ENCODE measurements at places on chromosomes 4 and X.

GRCh38 chr4:20391198-20391597 lies 139.5 kb downstream of the SLIT2 start:
- peak; percentile 55 for DNase-seq

- no peak for DNase-seq
Measured at GRCh38 chr4:69321153-69321729, 41.0 kb downstream of the UGT2B28 start.

GRCh38 chr4:185011408-185011807 lies 6.9 kb upstream of the HELT start:
- DNase-seq, result no peak

DNA sequence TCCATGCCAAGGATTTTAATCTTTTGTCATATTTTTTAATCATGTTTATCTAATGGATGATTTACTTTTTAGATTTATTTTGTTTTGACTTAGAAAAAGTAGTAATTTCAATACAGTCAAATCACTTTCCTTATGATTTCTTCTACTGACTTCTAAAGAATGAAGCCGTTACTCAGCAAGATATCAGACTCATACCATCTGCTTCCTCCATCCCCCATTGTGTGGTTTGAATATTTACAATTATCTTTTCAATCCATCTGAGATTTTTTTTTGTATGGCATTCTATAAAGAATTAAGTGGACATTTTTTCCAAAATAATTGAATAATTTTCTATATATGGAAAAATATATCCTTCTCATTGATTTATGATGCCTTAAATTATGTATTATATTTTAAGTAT lies 565.4 kb upstream of the ATOH1 start:
- no peak for DNase-seq

- peak; percentile 90 for DNase-seq
Measured at GRCh38 chrX:45774961-45775360, 574.3 kb upstream of the DIPK2B start.

- DNase-seq, result peak; percentile 77
Measured at GRCh38 chr4:168605411-168605810, 108.6 kb downstream of the PALLD start.

DNA sequence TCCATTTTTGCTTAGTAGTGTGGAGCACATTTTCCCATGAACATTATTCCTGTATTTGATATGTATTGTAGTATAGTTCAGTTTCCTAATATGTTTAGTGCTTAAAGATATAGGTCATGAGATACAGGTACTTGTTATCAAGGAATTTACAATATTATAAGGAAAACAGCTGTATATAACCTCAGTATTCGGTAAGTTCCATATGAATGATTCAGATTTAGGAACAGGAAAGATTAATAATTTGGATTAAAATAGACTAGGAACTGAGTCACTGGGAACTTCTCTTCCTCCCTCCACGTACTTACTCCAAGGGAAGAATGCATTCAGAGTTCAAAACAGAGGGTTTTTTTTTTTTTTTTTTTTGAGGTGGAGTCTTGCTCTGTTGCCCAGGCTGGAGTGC lies 20.0 kb downstream of the DIAPH2 start:
- peak; percentile 62 for DNase-seq

- DNase-seq, result no peak
Measured at GRCh38 chrX:21728276-21728968, 29.5 kb downstream of the SMPX start.

GRCh38 chrX:9606971-9607370 lies 142.1 kb downstream of the TBL1X start:
- no peak for DNase-seq

- DNase-seq, result no peak
Measured at GRCh38 chrX:45784590-45784989, 583.9 kb upstream of the DIPK2B start.

GRCh38 chrX:31245714-31246113 lies 173.9 kb upstream of the FTHL17 start:
- no peak for DNase-seq

DNA sequence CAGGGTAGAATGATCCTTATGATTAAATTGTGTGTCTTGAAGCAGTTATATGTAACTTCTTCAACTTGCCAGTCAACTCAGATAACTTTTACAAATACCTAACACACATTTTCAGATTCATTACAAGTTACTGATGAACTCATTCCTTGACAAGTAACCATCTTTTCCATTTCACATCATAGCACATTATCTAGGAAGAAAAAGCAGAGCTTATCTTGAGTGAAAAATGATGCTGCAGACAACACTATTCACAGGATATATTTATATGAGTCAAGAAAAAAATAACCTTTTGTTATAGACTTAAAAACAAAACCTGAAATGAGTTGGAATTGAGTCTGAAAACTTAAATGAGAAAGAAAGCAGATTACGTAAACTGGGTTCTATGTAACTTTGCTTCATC lies 68.9 kb downstream of the LEF1 start:
- DNase-seq, result no peak

- DNase-seq, result no peak
Measured at GRCh38 chr4:77911091-77911490, 48.5 kb downstream of the MRPL1 start.

GRCh38 chr4:78205591-78205990 lies 148.5 kb downstream of the FRAS1 start:
- DNase-seq, result no peak

- peak; percentile 81 for DNase-seq
Measured at GRCh38 chrX:15349046-15349445, 13.7 kb upstream of the PIGA start.

- no peak for DNase-seq
Measured at GRCh38 chrX:122641826-122642225, 542.3 kb upstream of the GRIA3 start.

DNA sequence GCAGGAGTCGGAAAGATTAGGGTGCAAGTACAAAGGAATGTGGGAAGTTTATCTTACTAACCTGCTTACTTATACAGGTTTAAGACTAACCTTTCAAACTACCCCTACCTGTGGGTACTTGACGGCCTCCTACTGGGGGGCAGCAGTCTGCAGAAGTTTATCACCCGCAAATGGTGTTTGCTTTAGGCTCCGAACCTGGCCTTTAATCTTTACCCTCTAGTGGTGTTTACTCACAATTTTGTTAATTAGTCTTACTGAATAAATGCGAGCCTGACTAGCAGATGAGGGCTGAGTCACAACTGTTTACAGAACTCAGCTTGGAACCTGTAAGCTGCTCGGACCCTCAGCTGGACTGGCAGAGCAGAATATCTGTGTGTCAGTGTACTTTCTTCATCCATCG lies 204.2 kb upstream of the GPRIN3 start:
- no peak for DNase-seq

- DNase-seq, result peak; percentile 5
Measured at GRCh38 chr4:182711211-182711610, 206.0 kb downstream of the DCTD start.

GRCh38 chr4:159144112-159144694 lies 41.3 kb downstream of the RAPGEF2 start:
- DNase-seq, result no peak

DNA sequence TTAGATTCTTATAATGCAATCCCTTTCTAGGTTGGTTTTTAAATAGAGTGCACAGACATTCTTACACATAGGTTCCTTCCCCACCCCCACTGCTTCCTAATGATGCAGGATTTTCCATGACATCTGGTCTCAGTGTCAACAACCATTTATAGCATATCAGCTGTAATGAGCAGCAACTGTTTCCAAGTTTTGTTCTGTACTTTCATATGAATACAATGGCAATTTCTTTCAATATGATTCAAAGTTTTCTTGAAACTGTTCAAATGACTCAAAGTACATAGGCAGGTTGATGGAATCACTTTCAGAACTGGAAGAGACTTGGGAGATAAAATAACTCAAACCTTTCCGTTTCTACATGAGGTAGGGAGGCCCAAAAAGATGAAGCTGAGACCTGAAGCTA lies 220.7 kb downstream of the CAMK2D start:
- DNase-seq, result peak; percentile 69

DNA sequence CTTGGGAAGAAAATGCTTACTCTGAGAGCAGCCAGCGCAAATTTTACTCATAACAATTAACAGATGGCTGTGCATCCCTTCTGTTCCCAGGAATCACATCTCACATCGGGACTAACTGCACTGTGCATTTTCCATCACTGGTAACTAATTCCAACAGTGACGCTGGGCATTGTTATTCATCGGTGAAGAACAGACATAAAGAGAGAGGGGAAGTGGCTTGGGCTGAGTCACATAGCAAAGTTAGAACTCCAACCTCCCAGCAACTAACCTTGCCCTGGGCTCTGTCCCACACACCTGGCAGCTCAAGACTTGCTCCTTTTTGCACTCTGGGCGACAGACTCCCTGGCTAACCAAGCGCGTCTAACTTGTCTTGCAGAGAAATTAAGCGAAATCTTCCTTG lies 6.4 kb upstream of the LONRF3 start:
- DNase-seq, result no peak

DNA sequence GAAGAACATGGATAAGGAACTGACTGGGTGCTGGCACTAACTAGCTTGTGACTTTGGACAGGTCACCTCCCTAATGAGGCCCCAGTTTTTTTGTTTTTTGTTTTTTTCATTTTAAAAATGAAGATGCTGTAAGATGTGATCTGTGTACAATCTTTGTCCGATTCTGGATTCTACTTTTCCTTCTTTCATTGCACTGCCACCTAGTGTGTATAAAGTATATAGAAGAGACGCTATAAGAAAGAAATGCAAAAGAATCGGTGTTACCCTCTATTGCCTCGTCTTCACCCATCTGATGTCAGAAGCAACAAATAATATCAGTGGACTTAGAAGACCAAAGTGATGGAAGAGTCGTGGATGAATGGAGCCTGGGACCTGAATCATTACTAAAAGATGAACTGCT lies 58.6 kb upstream of the P2RY10 start:
- DNase-seq, result peak; percentile 13

DNA sequence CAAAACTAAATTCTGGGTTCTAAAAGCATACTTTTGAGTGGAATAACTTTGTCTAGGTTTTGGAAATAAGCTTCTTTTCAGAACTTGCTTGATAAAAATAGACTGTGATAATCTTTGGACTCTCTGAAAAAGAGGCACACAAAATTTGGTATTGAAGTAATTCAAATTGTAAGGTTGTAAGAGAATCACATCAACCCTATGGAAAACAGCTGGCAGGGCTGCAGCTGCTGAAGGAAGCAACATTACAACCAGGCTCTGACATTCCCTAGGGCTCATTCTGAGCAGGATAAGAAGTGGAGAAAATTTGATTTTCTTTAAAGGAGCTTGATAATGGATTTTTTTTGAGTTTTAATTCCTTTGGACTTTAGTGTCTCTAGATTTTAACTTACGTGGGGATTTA lies 147.6 kb downstream of the FSTL5 start:
- DNase-seq, result no peak

DNA sequence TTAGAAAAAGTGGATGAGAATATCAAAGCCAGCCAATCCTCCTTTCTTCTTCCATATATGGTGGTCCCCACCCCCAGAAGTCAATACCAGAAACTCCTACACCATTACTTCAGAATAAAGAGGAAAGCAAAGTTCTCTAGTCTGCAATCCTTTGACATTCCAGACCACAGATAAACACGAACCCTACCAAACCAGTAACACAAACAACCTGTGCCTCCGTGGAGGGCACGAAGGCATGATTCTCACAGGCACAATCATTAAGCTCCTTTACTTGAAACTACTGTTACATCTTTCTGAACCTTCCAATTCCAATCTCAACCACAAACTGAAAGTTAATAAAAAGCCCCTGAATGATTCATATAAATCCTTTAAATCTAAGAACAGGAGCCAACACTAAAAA lies 16.3 kb downstream of the MAML3 start:
- DNase-seq, result no peak

- no peak for DNase-seq
Measured at GRCh38 chrX:145773006-145773405, 44.6 kb upstream of the SLITRK2 start.

- no peak for DNase-seq
Measured at GRCh38 chrX:15496824-15497223, 3.7 kb upstream of the PIR start.

DNA sequence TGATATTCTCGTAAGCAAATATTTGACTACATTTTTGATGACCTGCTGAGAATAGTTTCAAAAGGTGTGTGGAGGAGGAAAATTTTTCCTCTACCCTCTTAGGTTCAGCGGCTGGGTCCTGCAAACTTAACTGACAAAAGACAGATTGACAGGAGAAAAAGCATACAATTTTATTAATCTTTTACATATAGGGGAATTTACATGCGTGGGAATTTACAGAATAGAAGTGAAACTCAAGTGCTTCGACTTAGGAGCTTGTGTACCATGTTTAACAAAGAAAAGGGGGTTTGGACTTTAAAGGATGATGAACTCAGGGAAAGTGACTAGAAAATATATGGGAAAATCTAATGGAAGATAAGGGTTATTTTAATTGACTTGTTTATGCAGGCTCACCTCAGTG lies 2.5 kb downstream of the HERC6 start:
- no peak for DNase-seq

- DNase-seq, result peak; percentile 6
Measured at GRCh38 chr4:87975466-87975865, at the start of gene SPP1. Gene SPP1, plus strand, starts transcription at chr4:87975714. Its CDS starts 1,182 bp downstream, at chr4:87976896.

- DNase-seq, result no peak
Measured at GRCh38 chrX:134177527-134177926, 59.5 kb upstream of the CCDC160 start.

DNA sequence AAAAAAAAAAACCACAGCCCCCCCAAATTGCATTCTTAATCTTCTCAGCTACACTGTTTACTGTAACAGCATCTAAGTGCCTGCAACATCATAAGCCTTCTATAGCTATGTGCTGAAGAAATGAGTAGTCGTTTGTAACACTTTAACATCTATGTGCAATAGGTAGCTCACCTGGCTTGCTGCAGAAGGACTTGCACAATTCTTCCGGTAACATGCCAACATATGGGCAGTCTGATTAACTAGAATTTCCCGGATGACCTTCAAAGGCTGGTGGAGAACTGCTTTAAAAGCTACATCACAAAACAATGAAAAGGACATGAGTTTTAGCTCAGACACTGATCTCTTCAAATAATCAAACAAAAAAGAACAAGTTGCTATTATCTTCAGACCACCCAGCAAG lies 52.9 kb downstream of the METTL14 start:
- DNase-seq, result no peak

DNA sequence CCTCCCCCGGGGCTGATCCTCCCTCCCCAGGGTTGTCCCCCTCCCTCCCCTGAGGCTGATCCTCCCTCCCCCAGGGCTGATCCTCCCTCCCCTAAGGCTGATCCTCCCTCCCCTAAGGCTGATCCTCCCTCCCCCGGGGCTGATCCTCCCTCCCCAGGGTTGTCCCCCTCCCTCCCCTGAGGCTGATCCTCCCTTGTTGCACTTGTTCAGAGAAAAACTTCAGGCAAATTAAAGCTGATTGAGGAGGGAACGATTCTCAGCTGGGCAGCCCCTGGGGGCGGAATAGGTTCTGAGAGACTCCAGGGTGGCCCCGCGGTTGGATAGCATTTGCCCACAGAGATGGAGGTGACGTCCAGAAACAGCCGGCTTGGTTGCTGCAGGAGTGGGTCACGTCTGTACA lies 110.7 kb upstream of the ADRA2C start:
- no peak for DNase-seq

DNA sequence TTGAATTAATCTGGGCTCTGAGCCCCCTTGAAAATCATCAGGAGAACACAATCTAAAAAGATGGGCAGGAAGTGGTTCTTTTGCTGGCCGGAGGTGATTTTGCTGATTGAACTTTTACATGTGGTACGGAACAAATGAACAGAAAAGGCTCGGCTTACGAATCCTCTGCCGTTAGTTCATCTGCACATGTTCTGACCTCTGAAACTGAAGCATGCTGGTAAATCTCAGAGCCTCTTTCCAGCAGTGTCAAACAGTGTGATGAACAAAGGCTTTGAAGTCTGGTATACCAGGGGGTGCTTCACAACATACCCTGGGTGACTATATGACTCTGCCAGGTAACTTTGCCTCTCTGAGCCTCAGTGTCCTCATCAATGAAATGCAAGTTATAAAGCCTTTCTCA lies 194.2 kb upstream of the C1QTNF7 start:
- DNase-seq, result no peak
